ENCODE measurements at places on chromosomes 1 and 21. TPM values are rescaled to one million over a fixed set of nuclear protein-coding genes. Genes with fewer than 3 reads are reported as not detected.

Gene CCDC27
- not detected for total RNA-seq

Gene LCE1B
- total RNA-seq: not detected

Gene AMY1A
- not detected for total RNA-seq

Gene AKR7A3
- total RNA-seq: 0.32 TPM

Gene SPRR2F
- not detected for total RNA-seq

DNA sequence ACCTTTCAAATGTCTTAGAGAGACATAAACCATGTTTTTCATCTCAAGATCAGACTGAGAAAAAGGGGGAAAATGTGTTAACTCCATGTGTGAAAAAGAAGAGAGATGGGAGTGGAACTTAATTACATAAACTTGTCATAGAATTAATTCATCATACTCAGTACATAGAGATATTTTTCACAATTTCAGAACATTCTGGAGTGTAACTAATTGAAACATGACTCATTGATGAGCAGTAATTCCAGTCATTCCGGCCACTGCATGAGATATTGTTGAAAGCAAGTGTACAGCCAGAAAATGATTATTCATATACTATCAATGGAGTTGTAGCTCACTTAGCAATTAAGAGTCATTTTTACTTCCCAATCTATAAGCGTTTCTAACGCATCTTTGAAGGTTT is 739.3 kb downstream of the LTN1 start:
- DNase-seq: no peak

- no peak for DNase-seq
These were observed 24.8 kb upstream of the MUTYH start for GRCh38 chr1:45365051-45365450.

GRCh38 chr1:75970631-75971030 is 38.4 kb upstream of the ASB17 start:
- no peak for DNase-seq

GRCh38 chr1:117810553-117810952 is 118.9 kb downstream of the GDAP2 start:
- DNase-seq: no peak

GRCh38 chr1:246067432-246068216 is 439.5 kb downstream of the SMYD3 start:
- DNase-seq: no peak

- DNase-seq: no peak
These were observed 14.4 kb downstream of the FRRS1 start for GRCh38 chr1:99751877-99752504.

DNA sequence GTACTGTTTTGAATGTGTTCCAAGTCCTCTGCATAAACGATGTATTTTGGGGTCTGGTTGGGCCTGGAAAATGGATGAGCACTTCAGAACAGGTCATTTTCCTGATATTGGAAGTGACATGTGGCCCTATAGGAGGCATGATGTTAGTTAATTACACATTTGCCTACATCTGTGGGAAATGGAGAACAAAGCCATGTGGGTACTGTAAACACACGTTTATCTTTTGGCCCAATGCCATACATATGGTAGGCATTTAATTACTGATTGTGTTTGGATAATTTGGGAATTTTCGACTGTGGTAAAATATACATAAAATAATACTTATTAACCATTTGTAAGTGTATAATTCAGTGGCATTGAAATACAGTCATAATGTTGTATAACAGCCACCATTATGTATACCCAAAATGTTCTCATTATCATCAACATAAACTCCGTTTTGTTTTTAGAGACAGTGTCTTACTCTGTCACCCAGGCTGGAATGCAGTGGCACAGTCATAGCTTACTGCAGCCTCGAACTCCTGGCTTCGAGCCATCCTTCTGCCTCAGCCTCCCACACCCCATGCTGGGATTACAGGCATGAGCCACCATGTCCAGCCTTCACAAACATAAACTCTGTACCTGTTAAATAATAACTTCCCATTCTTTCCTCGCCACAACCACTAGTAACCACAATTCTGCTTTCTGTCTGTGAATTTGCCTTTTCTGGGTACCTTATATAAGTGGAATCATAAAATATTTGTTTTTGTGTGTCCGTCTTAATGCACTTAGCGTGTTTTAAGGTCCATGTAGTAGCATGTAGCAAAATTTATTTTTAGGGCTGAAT is 11.9 kb upstream of the RNPEP start:
- DNase-seq: no peak

GRCh38 chr1:63522891-63523728 is at the start of the genes EFCAB7 and ITGB3BP:
EFCAB7 (plus strand) TSS chr1:63523525; CDS start chr1:63525573, 2,048 bp downstream.
ITGB3BP (minus strand) TSS chr1:63523225; CDS start chr1:63523133, 92 bp downstream.
- peak; percentile 91 for DNase-seq

Measured in cardiac septum (tissue), 1 donor.